ENCODE measurements at places on chromosomes 1 and 21.

DNA sequence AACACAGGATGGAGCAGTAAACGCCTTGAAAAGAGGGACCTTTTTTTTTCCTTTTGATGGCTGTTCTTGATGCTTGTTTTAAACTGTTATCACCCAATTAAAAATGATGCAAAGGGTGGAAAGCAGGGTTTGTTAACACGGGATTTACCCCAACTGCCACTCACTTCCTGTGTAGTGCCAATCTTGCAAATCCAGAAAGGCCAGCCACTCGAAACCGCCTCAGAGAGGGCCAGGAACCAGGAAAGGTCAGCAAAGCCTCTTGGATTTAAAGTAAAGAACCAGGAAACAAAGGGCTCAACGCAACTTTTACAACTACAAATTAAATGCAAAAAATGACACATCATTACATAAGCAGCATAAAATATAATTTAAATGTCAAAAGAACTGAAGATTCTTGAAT, 347.4 kb downstream of the PDE4B start:
- DNase-seq, result peak; percentile 7

DNA sequence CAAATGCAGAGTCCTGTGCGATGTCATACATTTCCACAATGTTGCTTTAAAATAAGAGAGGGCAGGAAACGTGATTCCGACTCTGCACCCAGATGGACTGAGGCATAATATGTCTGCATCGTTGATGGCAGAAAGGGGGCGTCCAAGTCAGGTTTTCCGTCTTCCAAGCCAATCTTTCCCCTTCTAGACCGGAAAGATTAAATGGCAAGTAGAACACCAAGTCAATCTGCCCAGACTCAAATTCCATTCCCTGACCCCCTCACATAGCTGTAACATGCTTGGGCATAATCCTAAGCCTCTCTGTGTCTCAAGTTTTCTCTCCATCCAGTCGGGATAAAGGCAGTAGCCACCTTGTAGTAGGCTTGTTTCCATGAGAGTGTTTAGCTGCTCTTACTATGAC, 14.4 kb downstream of the PCP4 start:
- no peak for DNase-seq

DNA sequence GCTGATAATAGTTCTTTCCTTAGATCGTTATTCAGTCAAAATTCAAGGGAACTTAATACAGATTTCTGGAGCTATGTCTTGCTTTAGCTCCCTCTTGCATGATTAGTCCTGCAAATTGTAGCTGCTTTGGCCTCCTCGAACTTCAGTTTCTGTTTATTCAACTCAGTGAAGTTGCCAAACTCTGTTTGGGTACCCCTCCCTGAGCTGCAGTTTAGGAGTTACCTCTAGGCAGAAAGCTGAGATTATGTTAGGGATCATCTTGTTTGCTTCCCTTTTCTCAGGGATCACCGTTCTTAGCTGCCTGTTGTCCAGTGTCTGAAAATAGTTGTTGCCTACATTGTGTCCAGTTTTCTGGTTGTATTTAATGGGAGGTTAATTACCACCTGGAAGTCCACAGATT, 43.5 kb downstream of the SNX27 start:
- no peak for DNase-seq

GRCh38 chr1:116763116-116763786, 9.0 kb downstream of the CD2 start:
- DNase-seq, result no peak

DNA sequence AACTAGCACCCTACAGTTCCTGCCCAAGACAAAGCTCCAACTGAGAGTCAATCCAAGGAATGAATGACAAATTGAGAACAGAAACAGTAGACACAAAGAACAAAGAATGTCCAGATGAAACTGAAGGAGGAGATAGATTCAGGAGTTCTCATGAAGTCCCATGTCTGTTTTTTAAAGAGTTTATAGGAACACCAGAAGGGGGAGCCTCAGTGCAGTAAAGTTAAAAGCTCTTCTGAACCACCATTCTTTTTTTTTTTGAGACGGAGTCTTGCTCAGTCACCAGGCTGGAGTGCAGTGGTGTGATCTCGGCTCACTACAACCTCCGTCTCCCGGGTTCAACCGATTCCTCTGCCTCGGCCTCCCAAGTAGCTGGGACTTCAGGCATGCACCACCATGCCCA, 323.6 kb downstream of the MRPL39 start:
- no peak for DNase-seq

DNA sequence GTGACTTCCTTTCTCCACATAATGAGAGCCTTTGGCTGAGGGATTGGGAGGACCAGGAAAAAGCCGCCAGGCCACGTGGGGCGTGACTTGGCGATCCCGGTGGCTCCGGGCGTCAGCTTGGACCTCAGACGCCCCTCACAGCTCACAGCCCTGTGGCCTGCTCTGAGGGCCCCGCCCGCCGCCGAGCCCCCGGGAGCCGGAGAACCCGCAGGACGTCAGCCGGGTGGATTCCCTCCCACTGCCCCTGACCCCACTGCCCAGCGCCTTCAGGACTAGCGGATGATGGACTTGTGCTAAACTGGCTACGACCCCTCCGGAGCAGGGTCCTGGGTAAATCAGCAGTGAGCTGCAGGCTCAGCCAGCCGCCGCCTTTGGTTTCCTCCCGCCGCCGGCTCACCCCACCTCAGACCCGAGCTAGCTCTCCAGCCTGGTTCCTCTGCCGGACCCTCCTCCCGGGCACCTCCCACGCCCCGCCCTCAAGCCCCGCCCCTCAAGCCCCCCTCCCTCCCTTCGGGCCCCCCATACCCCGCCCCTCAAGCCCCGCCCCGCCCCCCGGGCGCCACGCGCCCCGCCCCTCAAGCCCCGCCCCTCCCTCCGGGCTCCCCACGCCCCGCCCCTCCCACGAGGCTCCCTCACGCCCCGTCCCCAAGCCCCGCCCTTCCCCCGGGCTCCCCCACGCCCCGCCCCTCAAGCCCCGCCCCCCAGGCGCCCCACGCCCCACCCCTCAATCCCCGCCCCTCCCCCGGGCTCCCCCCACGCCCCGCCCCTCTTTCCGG, 10.0 kb upstream of the FAAP20 start:
- DNase-seq, result peak; percentile 89

GRCh38 chr1:31879981-31880608, 58.1 kb downstream of the PTP4A2 start:
- no peak for DNase-seq

GRCh38 chr1:154973344-154974101, 958 bp upstream of the CKS1B start:
- DNase-seq, result peak; percentile 96

DNA sequence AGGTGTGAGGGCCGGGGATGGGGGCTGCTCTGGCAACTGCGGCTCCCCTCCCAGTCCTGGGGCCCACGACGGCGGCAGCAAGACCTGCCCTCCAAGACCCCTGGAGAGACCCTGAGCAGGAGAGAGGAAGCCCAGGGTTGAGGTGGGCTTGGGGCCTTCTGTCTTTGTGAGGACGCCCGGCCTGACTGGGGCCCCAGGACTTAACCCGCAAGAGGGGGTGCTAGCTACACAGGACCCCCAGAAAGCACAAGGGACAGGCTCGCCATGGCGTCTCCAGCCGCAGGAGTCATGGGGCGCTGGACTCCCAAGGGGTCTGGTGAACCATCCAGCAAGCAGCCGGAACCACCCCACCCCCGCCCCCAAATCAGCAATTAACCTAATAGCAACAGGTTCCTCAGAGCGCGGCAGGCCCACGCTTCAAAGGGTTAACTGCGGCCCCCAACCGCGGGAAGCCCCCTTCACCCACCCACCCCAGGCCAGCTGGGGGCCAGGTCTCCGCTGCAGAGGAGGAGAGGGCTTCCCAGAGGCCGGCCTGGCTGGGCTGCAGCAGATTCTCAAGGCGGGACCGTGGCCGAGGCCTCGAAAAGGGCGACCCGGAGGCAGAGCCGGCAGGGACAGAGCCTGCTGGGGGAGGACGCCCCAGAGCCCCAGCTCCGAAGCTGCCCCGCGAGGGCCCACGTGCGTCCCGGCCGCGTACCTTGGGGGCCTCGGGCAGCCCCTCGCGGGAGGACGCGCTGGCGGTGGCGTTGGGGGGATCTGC, 525 bp downstream of the C1QTNF12 start:
- no peak for DNase-seq
